WTC11 (cell line): ENCODE measurements at places on chromosomes 3 and 15.

GRCh38 chr15:80934761-80935221, 54.8 kb downstream of the MESD start:
- DNase-seq: no peak

- no peak for DNase-seq
Observed at GRCh38 chr15:52417521-52417920, 111.2 kb downstream of the MYO5A start.

DNA sequence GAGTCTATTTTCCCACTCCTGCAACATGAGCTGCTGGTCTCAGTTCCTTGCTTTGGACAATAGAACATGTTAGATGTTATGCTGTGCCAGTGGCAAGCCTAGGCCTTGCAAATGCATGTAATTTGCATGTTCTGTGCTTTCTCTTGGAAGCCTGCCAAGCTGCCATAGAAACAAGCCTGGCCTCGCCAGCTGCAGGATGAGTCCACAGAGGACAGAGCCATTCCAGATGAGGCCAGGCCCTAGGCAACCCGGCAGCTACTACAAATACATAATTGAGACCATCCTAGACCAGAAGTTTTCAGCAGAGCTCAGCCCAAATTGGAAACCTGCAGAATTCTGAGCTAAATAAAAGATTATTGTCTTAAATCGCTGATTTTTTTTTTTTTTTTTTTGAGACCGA, 39.6 kb downstream of the TRIM69 start:
- DNase-seq: no peak

DNA sequence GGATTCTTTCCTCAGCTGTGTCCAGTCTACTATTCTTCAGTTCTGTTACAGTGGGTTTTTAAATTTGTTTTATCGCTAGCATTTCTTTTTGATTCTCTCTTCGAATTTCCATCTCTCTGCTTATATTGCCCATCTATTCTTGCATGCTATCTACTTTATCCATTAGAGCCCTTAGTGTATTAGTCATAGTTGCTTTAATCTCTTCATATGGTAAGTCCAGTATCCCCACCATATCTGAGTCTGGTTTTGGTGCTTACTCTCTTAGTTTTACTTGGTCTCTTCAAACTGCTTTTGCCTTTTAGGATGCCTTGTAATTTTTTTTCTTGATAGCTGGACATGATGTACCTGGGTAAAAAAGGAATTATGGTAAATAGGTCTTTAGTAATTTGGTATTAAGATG, 9.1 kb downstream of the TIMMDC1 start:
- DNase-seq: no peak

DNA sequence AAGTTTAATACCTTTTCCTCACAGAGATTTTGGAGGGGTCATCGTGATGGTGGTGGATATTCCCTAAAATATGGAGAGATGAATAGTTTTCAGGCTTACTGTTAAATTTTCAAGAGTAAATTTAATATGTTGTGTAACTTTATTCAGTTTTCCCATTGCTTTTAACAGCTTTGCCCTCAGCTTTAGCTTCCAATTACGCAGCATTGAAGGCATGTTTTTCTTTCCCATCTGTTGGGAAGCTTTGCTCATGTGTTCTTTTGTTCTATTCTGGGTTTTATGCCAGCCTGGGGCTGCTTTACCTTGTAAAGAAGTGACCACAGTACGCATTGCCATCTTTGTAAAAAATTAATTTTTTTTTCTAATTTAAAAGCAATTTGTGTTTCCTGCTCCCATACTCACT, 151.5 kb downstream of the B3GALNT1 start:
- no peak for DNase-seq
